NCI-H82 (cell line): ENCODE measurements at places on chromosomes 11 and 22.

GRCh38 chr11:104352036-104352435 lies 188.1 kb upstream of the PDGFD start:
- no peak for DNase-seq

- DNase-seq = no peak
These were observed 79.6 kb downstream of the BBOX1 start for GRCh38 chr11:27120211-27120610.

DNA sequence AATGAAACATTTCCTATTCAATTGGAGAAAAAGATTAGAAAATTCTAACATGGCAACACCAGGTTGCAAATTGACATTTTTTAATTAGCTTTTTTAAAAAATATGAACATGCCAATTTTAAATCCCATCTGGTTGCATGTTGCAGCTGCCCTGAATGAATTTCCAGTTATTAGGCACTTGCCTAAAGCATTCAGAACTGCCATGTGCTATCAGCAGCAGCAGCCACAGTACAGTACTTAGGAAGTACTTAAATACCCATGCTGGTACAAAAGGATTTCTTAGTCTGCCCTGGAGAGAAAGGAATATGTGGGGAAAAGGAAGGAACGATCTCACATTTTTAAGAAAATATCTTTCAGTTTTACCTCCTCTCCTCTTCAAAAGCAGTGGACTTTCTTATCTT lies 46.2 kb downstream of the FAM168A start:
- DNase-seq = peak; percentile 43

DNA sequence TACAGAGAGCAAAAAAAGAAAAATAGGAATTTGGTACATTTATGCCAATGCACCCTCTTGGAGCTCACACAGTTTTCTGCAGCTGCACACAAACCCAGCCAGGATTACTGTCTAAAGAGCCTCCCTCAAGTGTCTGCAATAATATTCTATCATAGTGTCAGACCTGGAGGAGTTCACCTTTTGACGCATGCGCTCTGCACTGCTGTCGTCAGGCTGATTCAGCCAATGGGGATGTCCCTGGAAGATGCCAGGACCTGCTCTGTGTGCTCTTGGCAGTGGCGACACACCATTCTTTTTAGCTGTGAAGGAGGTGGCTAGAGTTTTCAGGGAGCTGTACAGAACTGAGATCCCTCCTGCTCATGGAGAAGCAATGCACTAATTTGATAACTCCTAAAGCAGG lies 249.0 kb upstream of the KIRREL3 start:
- DNase-seq = no peak

GRCh38 chr11:27447288-27448183 lies 25.1 kb downstream of the LGR4 start:
- no peak for DNase-seq

- DNase-seq = no peak
These were observed 962.9 kb downstream of the BRD1 start for GRCh38 chr22:48864748-48865147.

DNA sequence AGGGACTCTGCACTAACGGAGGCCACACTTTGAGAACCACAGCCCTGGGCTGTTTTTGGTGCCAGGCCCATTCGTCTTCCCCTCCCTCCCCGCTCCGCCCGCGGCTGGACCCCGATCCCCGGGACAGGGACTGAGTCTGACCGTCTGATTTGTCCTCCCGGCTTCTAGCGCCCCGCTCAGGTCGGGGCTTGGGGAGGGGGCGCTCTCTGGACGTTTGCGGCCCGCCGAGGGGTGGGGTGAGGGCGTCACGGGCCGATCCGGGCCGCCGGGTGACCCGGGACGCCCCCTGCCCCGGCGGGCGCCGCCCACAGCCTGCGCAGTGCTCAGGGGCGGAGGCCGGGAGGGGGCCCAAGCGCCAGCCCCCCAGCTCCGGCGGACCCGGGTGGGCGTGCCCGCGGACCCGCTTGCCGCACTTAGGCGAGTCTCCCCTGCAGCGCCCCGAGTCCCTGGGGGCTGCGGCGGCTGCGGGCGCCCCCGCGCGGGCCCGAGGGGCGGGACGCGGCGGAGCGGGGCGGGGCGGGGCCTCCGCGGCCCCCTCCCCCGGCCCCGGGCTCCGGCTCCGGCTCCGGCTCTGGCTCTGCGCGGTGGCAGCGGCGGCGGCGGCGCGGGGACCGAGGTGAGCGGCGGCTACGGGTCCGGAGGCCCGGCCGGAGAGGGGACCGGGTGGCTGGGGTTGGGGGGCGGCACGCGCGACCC lies 33.7 kb upstream of the PRR5 start:
- DNase-seq = no peak

DNA sequence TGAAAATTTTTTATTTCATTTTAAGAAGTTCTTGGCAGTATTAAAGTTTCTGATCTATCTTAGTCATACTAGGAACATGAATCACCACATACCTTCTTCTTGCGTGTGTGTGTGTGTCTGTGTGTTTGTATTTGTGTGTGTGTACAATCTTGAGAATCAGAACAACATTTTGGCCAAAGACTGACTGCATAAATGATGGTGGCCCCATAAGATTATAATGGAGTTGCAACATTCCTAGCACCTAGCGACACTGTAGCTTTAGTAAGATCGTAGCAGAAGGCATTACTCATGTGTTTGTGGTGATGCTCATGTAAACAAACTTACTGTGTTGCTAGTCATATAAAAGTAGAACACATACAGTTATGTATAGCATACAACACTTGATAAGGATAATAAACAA lies 205.4 kb downstream of the FAM76B start:
- no peak for DNase-seq

DNA sequence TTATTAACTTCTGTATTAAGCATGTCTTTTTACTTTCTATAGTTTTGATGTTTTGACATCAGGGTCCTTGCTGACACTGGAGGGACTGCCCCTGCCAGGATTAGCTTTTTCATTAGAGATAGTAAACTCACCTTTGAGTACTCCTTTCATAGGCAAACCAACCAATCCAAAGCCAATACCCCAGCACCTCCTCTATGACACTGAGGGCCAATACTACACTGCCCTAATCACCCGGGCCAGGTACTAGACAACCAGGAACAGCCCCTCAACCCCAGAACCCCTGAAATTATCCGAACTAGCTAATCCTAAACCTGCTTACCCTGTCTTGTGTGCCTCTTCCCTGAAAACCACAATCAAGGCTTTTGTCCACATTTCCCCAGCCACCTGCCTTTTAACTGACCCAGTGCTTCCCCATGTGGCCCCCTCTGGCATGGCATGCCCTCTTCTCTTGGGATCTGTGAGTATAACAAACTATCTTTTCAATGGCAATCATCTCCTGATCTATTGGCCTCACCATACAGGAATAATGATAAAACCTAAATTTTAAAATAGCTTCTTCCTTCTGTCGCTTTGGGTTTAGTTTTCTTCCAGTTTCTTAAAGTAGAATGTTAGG lies 31.2 kb downstream of the RAB6A start:
- DNase-seq = peak; percentile 38

DNA sequence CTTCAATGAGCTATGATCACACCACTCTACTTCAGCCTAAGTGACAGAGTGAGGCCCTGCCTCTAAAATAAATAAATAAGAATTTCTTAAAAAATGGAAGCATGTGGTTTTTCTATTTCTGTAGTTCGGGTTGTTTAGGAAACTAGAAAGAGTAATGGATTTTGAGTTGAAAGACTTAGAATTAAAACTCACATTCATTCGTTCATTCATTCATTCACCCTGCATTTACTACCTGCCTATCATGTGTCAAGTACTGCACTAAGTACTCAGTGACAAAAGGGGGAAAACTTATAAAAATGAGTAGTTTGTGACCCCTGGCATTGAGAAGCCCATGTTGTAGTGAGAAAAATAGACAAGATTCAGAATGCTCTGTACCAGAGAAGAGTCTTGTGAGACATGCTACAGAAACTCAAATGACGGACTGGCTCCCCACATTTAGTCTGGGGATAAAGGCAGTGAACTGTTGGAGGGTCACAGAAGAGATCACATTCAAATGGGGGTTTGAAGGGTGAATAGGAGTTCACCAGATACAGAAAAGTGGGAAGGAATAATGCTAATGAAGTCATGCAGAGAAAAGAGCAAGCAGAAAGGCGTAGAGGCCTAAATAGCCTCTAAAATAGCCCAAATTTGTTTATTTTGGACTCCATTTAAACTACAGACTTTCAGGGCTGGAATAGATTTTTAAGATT lies 7.0 kb downstream of the CSRP3 start:
- DNase-seq = no peak

- DNase-seq = no peak
These were observed 901.5 kb downstream of the BRD1 start for GRCh38 chr22:48926136-48926535.
